Activated B cell treated with CpG ODN at 0.5 μM for 24 hours (primary cell): ENCODE measurements at places on chromosomes 13 and 19. TPM values are rescaled to one million over a fixed set of nuclear protein-coding genes. Genes with fewer than 3 reads are reported as not detected.

GRCh38 chr13:42885325-42885724 is 103.9 kb downstream of the FAM216B start:
- H3K4me3 ChIP-seq, result no peak overlapping the region
- H3K36me3 ChIP-seq, result peaks cover 36% of the 10 kb centered on the region
- H3K27me3 ChIP-seq, result no peaks in the 10 kb centered on the region
- H3K27ac ChIP-seq, result no peak overlapping the region
- no peak for DNase-seq
- no peaks in the 10 kb centered on the region for H3K4me1 ChIP-seq

- DNase-seq, result no peak
- H3K4me1 ChIP-seq, result peaks cover 15% of the 10 kb centered on the region
- no peak overlapping the region for H3K4me3 ChIP-seq
- no peak overlapping the region for H3K27ac ChIP-seq
- H3K36me3 ChIP-seq, result no peaks in the 10 kb centered on the region
- H3K27me3 ChIP-seq, result no peaks in the 10 kb centered on the region
Measured at GRCh38 chr19:4877753-4878490, 10.5 kb upstream of the PLIN3 start.

A1BG gene
- total RNA-seq, result 21.8 and 26.8 TPM in 2 replicates

DNA sequence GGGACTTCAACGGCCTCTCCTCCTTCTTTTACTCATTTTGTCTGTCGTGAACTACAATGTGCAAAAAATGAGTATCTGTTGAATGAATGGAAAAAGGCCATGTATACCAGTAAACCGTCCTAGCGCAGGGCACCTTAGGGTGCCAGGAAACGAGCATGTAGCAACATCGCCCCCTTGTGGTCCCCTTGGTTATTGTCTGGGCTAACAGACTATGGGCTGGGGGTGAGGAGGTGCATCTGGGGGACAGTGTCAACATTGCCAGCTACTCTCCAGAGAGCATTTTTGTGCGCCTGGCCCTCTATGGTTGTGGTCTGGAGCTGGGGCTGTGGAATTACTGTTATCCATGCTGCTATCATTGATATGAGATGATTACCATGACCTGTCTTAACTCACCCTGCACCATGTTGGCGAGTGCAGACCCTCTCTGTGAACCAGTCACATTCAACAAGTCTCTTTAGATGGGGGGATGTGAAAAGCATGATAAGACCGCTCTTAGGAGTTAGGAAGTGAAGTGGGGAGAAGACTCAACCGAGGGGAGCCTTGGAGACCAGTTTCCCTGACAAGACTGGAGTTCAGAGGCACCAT is 22.8 kb upstream of the SIGLEC11 start:
- H3K4me1 ChIP-seq, result peaks cover 2% of the 10 kb centered on the region
- no peak overlapping the region for H3K27ac ChIP-seq
- peaks cover 65% of the 10 kb centered on the region for H3K36me3 ChIP-seq
- peak; percentile 66 for DNase-seq
- H3K27me3 ChIP-seq, result no peaks in the 10 kb centered on the region

DNA sequence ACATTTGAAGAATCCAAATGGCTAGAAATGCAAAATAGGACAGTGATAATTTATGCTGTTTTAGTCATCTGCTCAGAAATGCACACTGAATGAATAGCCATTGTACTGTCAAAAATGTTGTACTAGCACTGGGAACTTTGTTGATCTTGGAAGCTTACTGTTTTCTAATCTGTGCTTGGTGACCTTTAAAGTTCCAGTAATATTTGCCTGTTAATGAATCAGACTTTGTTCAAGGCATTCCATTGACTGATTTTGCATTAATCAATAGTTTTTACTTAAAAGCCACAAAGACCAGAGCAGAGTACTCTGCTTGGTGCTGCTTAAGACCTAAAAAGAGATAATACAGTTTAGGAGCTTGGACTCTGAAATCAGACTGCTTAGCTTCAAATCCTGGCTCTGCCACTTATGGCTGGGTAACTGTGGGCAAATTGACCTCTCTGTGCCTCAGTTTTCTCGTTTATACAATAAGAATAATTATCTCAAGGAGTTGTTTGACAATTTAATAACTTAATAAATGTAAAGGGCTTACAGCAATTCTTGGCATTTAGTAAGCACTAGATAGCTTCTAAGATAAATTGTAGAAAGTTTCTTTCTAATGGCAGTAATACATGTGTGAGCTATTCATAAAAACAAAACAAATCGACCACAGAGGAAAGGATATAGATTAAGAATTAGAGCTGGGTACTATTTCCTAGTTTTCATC is 4.6 kb upstream of the SLAIN1 start:
- no peak overlapping the region for H3K4me3 ChIP-seq
- H3K36me3 ChIP-seq, result no peaks in the 10 kb centered on the region
- no peak for DNase-seq
- no peak overlapping the region for H3K27ac ChIP-seq
- peaks cover under 1% of the 10 kb centered on the region for H3K27me3 ChIP-seq

GARRE1 gene
- total RNA-seq, result 30.6 and 33.6 TPM in 2 replicates

KASH5 gene
- total RNA-seq, result 0.62 and 0.66 TPM in 2 replicates

GRCh38 chr13:51422484-51422883 is 30.4 kb downstream of the INTS6 start:
- H3K36me3 ChIP-seq, result peaks cover 38% of the 10 kb centered on the region
- peaks cover 66% of the 10 kb centered on the region for H3K4me1 ChIP-seq
- DNase-seq, result no peak

DNA sequence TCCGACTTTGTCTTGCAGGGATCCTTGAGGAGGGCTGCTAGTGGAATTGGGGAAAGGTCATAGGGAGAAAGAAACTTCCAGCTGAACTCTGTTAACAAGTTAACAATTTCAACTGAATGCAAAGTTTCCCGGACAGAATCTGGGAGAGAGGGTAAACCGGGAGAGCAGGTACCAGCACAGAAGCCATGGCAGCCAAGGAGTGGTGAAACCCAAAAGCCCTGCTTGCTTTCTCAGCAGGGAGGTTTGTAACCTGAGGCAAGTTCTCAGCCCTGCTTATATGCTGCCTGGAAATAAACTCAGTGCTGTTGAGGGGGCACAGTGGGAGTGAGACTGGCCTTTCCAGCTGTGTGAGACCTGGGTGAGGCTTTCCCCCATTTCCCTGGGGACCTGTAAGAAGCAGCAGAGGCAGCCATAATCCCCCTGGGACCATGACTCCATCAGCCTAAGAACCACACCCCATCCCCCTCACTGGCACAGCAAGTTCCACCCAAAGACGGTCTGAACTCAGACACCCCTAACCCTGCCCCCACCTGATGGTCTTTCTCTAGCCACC is 84.0 kb downstream of the SUCLA2 start:
- no peak for DNase-seq
- H3K4me1 ChIP-seq, result peaks cover 14% of the 10 kb centered on the region
- peaks cover 15% of the 10 kb centered on the region for H3K36me3 ChIP-seq
- H3K27ac ChIP-seq, result no peak overlapping the region
- no peaks in the 10 kb centered on the region for H3K27me3 ChIP-seq
- H3K4me3 ChIP-seq, result no peak overlapping the region

RASGRP4 gene
- total RNA-seq, result 3.2 and 3.6 TPM in 2 replicates

DNA sequence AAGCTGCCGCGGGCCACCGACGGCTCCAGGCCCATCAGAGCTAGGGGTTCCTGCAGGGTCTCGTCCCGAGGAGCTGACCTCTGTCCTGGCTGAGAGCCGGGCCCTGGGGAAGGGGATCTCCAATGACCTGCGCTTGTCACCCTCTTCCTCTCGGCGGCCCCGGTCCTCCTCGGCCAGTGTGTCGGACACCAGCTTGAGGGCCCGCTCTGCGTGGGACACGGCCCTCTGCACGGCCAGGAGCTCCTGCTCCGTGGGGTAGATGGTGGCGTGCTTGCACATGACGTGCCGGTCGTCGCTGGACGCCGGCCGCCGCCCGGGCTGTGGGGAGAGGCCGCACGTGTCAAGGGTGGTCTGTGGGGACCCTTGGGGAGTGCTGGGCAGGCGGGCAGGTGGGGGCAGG is 32.7 kb upstream of the MATK start:
- no peak overlapping the region for H3K27ac ChIP-seq
- H3K36me3 ChIP-seq, result no peaks in the 10 kb centered on the region
- DNase-seq, result no peak

- no peak overlapping the region for H3K4me3 ChIP-seq
- no peak for DNase-seq
- H3K4me1 ChIP-seq, result no peaks in the 10 kb centered on the region
- no peaks in the 10 kb centered on the region for H3K27me3 ChIP-seq
- no peak overlapping the region for H3K27ac ChIP-seq
Measured at GRCh38 chr13:91523116-91523515, 124.7 kb downstream of the GPC5 start.

PHF11 gene
- total RNA-seq, result 128 and 148 TPM in 2 replicates

CEACAM1 gene
- 7.1 and 9.4 TPM in 2 replicates for total RNA-seq

DNA sequence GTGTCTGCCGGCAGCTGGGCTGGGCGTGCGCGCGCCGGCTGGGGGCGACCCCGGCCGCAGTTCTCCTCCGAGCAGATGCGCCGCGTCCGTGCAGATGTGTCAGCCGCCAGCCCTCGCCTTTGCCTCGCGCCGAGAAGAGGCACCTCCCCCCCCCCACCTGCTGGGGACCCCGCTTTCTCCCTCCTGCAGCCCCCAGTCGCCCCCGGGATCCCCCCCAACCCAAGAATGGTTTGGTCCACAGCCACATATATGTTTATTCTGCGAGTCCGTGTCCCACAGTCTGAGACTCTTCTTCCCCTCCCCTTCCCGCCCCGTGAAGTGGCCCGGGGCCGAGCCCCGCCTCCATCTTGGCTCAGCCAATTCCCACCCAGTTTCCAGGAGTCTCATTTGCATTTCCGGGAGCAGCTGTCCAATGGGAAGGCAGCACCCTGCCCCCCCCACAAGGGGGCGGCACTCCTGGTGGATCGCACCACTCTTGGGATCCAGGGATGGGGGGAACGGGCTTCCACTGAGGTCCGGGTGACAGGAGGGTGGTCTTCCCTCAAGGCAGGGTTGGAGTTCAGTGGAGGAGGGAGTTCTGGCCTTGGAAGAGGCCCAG is 8.6 kb downstream of the ISOC2 start:
- H3K27me3 ChIP-seq, result peaks cover 11% of the 10 kb centered on the region
- H3K36me3 ChIP-seq, result peaks cover 14% of the 10 kb centered on the region
- no peak for DNase-seq
- no peak overlapping the region for H3K27ac ChIP-seq
- no peak overlapping the region for H3K4me3 ChIP-seq

DNA sequence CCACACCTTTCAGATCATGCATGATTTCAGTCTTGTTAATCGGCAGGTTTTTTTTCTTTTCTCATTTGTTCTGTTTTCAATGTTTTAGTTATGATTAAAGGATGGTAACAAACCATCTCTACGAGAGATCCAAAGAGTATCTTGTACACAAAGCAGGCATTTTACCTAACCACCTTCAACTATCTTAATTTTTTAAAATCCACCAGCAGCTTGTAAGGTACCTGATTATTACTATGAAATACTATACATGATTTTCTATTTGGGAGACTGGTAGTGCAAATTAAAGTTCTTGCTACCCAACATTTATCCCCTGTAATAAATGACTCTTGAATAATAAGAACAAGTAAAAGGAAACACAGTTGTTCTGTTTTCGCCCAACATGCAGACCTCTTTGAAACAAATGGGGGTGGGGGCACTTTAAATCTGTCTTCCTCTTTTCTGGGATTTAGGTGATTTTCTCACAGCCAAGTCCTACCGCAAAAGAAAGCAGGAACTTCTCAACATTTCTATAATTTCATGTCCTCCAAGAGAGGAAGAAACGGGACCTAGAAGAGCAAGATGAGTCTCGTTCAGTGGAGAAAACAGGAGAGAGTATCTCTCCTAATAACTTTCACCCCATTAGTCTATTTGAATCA is 3.6 kb downstream of the POU4F1 start:
- H3K36me3 ChIP-seq, result no peaks in the 10 kb centered on the region
- peaks cover 56% of the 10 kb centered on the region for H3K27me3 ChIP-seq
- DNase-seq, result no peak
- H3K27ac ChIP-seq, result no peak overlapping the region
- H3K4me1 ChIP-seq, result peaks cover 38% of the 10 kb centered on the region

GRCh38 chr13:21530656-21531055 is 71.6 kb upstream of the ZDHHC20 start:
- DNase-seq, result no peak
- no peaks in the 10 kb centered on the region for H3K27me3 ChIP-seq
- peaks cover 41% of the 10 kb centered on the region for H3K36me3 ChIP-seq
- H3K27ac ChIP-seq, result no peak overlapping the region

GRCh38 chr13:38008636-38009035 is 139.1 kb upstream of the TRPC4 start:
- H3K27me3 ChIP-seq, result no peaks in the 10 kb centered on the region
- DNase-seq, result no peak
- H3K27ac ChIP-seq, result no peak overlapping the region
- no peaks in the 10 kb centered on the region for H3K4me1 ChIP-seq
- no peaks in the 10 kb centered on the region for H3K36me3 ChIP-seq

GRCh38 chr19:43572171-43572588 is 3.1 kb downstream of the XRCC1 start:
- peaks cover 39% of the 10 kb centered on the region for H3K4me1 ChIP-seq
- H3K27me3 ChIP-seq, result no peaks in the 10 kb centered on the region
- DNase-seq, result no peak
- H3K27ac ChIP-seq, result no peak overlapping the region

DNA sequence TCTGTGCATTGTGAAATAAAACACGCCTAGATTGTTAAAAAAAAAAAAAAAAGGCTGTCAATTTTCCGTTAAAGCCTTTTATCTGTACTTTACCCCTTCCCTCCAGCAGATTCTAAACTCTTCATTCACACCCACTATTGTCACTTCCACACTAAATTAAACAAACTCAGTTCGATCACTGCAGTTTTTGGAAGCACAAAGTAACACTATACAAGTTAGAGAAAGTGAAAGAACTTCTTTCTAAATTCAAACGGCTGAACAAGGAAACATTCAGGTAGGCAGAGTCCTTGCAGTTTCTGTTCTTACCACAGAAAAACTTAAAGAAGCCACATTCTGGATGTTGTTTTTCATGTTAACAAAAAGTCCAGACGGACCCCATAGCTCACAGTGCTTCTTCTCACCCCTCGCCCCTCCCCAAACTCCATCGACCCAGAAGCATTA is 27.5 kb upstream of the UBE2L5 start:
- no peak for DNase-seq
- peak overlapping the region; percentile 97 for H3K4me3 ChIP-seq
- peak overlapping the region; percentile 91 for H3K27ac ChIP-seq
- peaks cover 29% of the 10 kb centered on the region for H3K4me1 ChIP-seq
- H3K36me3 ChIP-seq, result peaks cover 4% of the 10 kb centered on the region

DNA sequence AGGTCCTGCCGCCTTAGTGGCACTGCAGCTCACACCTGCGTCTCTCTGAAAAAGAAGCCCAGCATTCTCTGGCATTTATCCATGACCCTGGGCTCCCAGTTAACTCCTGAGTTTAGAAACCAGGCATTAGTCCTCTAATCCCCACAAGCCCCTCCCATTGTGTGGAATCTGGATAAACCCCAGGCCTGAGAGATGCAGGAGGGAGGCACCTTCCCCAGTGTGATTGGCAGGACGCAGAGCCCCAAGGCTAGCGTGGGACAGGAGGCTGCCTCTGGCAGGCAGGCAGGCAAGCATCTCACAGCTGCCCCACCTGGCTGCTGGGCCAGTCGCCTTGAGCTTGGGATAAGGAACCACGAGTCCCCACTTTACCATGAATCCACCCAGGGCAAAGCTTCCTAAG is 11.0 kb upstream of the SERPINE3 start:
- peaks cover 21% of the 10 kb centered on the region for H3K4me1 ChIP-seq
- H3K27ac ChIP-seq, result no peak overlapping the region
- no peaks in the 10 kb centered on the region for H3K36me3 ChIP-seq
- H3K4me3 ChIP-seq, result no peak overlapping the region

- no peak for DNase-seq
- no peak overlapping the region for H3K4me3 ChIP-seq
- H3K27ac ChIP-seq, result no peak overlapping the region
- no peaks in the 10 kb centered on the region for H3K4me1 ChIP-seq
- H3K27me3 ChIP-seq, result peaks cover 4% of the 10 kb centered on the region
- no peaks in the 10 kb centered on the region for H3K36me3 ChIP-seq
Measured at GRCh38 chr13:52053460-52053859, 29.0 kb downstream of the UTP14C start.
